ENCODE measurements at places on chromosomes 5 and 9.

- no peak for DNase-seq
Measured at GRCh38 chr9:90458485-90458884, 184.1 kb downstream of the DIRAS2 start.

DNA sequence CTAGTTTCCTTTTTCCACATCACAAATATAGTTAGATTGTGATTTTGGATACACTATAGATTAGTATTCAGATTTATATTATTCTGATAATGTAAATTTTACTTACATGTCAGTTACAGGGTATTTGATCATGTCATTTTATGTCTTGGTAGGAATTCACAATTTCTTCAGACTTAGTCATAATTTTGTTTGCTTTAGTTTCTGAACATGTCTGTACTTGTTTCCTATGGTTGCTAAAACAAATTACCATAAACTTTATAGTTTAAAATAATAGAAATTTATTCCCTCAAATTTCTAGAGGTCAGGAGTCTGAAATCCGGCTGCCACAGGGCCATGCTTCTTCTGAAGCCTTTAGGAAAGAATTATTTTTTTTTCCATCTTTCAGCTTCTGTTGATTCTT, 1817.2 kb upstream of the CDH9 start:
- no peak for DNase-seq

DNA sequence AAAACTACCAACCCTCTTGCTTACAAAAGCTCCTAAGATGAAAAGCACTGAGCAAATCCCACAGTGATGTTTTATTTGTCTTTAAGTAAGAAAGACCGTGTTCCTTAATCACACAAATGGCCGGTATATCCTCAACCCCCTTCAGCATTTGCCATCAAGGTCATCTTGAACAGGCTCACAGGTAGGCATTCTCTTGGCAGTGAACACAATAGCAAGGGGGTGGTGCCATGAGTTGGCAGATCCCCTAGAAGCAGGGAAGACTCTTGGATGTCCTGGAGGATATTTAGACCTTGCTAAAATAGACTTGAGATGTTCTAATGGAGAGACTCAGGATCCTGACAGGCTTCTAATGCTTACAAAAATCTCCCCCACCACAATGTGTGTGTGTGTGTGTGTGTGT, 323.0 kb downstream of the SPOCK1 start:
- no peak for DNase-seq

DNA sequence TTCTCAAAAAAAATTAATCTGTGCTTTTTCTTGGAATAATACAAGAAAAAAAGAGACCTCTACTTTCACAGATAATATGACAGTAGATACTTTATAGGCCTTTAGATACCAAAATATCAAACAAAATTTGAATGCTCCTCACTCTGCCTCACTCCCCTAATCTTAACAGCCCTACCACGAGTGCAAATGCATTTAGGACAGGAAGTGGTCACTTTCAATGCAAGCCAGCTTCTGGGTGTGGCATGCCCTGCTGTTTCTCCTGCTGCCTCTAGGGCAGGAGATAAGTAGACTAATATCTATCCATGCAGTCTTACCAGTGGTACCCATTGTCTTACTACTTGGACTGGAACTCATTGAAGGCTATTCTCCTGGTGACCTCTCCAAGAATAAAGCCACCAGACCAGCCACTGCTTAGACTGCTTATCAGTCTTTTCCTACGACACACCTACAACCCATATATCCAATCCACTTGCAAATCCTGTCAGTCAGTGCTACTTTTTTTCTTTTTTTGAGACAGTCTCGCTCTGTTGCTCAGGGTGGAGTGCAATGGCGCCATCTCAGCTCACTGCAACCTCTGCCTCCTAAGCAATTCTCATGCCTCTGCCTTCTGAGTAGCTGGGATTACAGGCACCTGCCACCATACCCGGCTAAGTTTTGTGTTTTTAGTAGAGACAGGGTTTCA, 23.0 kb downstream of the FRRS1L start:
- no peak for DNase-seq

Measured in smooth muscle cell of the brain vasculature (primary cell).